ENCODE measurements at places on chromosomes 3 and 15.

DNA sequence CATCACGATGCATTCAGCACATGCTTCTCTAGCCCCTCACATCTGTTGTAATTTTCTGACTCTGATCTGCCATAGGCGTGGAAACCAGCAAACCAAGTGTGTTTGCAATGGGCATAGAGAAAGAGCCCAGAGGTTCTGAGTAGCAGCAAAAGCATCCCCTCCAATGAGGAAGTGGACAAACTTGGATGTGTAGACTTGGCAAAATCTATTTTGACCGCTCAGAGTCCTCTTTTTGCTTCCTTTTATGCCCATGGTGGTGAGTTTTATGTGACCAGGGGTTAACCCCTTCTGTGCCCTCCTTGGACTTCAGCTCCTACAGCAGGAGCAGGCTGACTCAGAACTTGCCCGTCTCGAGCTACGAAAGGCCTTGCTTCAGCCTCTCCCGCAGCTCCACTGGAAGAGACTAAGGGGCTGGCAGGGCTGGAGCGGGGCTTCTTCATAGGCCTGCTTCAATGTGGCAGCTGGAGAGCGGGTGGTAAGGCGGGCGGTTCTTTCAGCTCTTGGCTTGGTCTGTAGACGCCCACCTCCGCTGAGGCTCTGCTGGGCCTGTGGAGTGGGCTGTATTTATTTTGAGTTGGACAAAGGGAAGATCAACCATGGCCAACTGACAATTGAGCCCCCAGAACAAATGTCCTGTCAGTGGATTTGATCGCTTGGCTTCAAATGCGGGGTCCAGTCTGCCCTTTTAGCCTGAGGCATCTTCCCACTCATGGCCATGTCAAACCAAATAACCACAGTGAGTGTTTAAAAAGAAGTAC lies 6.5 kb upstream of the ETV5 start:
- peak; percentile 91 for DNase-seq

DNA sequence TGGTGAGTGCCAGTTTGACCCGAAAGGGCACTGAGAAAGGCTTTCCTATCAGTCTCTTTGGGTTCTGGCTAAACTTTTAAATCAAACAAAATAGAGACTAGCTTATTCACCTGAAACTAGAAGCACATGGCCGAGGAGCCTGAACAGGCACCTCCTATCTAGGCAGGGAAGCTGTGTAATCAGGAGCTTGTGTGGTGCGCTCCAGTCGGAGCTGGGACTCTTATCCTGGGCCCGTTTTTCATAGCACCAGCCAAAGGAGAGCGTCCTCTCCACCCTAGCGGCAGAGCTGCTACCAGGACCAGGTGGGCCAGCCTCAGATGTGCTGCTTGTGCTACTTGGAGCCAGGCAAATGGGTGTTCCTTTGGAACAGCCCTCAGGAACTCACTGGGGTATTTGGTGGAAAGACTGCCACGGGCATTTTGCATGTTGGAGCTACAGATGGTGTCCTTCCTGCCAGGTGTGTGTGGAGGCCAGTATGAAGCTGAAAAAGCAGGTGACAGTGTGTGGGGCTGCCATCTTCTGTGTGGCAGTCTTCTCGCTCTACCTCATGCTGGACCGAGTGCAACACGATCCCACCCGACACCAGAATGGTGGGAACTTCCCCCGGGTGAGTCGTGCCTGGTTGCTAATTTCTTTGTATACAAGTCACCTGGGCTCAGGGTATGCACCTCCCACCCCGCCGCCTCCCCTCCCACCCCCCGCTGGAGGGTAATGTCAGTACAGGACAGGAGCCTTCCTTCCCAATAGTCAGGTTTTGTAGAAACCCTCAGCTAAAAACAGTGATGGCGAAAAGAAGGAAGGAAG lies 833 bp downstream of the MAN2A2 start:
- no peak for DNase-seq

GRCh38 chr3:100844063-100844936 lies 135.0 kb downstream of the TFG start:
- DNase-seq, result no peak

DNA sequence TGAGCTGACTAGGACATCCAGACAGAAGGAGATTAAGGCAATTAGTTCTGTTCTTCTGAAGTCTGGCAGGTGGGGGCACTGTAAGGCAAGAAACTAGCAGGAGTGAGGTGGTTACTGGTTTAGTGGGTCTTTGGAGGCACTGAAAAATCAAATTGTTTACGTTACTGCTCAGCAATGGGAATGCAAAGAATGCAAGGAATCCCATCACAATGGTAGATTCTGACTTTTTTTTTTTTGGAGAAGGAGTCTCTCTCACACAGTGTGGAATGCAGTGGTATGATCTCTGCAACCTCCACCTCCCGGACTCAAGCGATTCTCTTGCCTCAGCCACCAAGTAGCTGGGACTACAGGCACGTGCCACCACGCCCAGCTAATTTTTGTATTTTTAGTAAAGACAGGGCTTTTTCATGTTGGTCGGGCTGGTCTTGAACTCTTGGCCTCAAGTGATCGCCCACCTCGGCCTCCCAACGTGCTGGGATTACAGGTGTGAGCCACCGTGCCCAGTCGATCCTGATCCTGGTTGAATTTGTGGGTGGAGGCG lies 16.4 kb downstream of the FAM107A start:
- DNase-seq, result no peak

GRCh38 chr3:43426388-43426787 lies 140.0 kb downstream of the SNRK start:
- DNase-seq, result no peak

DNA sequence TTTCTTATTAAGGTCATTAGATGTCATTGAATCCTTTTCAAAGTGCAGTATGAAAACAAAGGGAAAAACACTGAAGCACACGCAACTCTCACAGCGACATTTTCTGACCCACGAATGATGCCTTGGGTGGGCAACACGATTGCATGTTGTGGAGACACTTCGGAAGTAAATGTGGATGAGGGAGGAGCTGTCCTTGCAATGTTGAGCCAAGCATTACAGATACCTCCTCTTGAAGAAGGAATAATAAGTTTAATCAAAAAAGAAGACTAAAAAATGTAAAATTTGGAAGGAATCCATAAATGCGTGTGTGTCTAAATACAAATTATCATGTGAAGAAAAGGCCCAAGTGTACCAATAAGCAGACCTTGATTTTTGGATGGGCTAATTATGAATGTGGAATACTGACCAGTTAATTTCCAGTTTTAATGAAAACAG lies 16.9 kb downstream of the THBS1 start:
- DNase-seq, result no peak

- no peak for DNase-seq
These were observed 148.5 kb upstream of the ICE2 start for GRCh38 chr15:60627298-60627943.

- DNase-seq, result no peak
These were observed 62.4 kb downstream of the COL8A1 start for GRCh38 chr3:99700631-99701268.

DNA sequence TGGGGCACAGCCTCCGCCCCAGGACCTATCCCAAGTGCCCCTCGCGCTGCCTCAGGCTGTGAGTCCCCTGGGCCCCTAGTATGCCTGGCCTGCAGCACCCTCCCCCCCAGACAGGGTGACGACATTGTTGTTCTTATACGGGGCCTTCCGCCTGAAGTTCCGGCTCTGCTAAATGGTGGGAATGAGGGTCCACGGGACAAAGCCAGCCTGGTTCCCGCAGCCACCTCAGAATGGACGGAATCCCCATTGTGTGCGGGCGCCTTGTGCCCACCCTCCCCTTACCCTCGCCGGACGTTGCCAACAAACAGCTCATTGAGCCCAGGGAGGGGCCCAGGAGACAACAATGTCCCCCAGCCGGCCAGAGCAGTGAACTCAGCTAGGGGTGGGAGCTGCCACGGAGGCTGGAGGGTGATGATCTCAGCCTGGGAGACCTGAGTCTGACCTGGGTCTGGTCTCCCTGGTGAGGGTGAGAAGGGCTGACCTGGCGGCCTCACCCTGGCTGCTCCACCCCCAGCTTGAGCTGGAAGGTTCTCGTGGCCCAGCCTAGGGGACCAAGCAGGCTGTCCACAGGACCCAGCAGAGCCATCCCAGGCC lies 10.2 kb upstream of the DLL4 start:
- no peak for DNase-seq

DNA sequence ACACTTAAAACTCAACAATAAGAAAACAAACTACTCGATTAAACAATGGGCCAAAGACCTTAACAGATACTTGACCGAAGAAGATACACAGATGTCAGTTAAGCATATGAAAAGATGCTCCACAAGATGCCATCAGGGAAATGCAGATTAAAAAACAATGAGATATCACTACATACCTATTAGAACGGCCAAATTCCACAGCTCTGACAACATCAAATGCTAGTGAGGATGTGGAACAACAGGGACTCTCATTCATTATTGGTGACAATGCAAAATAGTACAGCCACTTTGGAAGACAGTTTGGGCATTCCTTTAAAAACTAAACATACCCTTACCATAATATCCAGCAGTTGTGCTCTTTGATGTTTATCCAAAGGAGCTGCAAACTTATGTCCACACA lies 59.1 kb upstream of the UBE3A start:
- no peak for DNase-seq

GRCh38 chr3:38022301-38022700 lies 7.1 kb downstream of the PLCD1 start:
- DNase-seq, result no peak

DNA sequence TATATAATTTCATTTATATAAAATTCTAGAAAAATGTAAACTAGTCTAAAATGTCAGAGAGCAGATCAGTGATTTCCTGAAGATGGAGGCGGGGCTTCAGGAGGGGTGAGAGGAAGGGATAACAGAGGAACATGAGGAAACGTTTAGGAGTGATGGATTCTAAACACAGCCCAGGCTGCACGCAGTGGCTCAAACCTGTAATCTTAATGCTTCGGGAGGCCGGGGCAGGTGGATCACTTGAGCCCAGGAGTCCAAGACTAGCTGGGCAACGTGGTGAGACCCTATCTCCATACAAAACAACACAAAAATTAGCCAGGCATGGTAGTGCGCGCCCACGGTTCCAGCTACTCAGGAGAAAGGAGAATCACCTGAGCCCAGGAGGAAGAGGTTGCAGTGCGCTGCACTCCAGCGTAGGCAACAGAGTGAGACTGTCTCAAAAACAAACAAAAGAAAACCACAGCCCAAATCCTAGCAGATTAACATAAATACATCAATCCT lies 18.0 kb upstream of the IQCF1 start:
- no peak for DNase-seq

DNA sequence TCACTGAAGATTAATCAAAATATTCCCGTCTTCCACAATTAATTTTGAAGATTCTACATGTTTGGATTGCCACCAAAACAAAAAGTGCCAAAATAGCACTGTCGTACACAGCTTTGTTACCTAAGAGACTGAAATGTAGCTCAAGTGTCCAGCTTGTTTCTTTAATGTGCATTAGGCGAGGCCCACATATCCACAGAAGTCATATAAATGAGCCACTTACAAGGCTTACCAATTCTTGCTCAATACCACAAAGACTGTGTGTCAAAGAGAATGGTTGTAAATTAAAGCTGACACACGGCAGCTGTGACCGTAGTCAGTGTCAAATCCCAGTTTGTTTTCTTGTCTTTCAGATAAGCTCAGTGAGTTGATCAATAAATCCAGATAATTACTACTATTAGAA lies 639.4 kb upstream of the TBL1XR1 start:
- DNase-seq, result no peak

DNA sequence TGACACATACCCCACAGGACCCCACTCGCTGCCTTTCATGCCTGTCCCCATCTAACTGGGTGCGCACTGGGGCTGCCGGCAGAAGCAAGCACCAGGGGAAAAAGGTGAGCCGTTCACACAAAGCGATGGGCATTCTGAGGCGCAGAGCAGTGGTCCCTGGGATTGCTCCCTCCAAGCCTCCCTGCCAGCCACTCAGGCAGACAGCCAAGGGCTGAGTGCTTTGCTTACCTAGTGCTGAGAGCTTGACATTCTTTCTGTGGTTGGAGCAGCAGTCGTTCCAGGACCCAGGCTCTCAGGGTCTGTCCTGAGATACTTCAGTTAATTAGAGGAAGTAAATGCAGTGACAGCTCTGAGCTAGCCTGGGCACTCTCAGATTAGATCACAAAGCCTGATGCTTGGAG lies 5.7 kb downstream of the ESYT3 start:
- no peak for DNase-seq

GRCh38 chr3:174002543-174002942 lies 605.0 kb downstream of the NLGN1 start:
- DNase-seq, result no peak

GRCh38 chr3:98457543-98457942 lies 5.5 kb upstream of the OR5K1 start:
- DNase-seq, result no peak

GRCh38 chr15:99986297-99987118 lies 253.3 kb upstream of the LYSMD4 start:
- DNase-seq, result no peak

- peak; percentile 92 for DNase-seq
These were observed 795 bp upstream of the MYNN start for GRCh38 chr3:169772305-169772896.

- no peak for DNase-seq
These were observed 38.7 kb downstream of the CHST2 start for GRCh38 chr3:143158014-143158988.

GRCh38 chr15:59994888-59995557 lies 9.1 kb upstream of the FOXB1 start:
- DNase-seq, result no peak

Measured in posterior cingulate gyrus (tissue), 11 donors.